ENCODE measurements at places on chromosomes 7 and 10. TPM values are rescaled to one million over a fixed set of nuclear protein-coding genes. Genes with fewer than 3 reads are reported as not detected.

The EPO gene
- total RNA-seq = not detected

DNA sequence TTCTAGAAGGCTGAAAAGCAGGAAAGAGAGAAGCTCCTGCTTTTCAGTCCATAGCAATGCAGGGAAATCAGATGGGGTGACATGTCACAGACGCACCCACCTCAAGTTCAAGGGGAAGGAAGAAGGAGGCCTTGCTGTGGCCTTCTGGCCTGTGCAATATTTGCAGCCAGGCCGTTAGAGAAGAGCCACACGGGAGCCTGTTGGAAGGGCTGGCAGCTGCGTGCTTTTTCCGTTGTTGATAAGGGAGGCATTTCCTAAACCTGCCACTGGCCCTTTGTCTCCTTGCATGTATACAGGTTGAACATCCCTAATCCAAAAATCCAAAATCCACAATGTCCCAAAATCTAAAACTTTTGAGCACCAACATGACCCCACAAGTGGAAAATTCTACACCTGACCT, 492.5 kb upstream of the ZMIZ1 start:
- no peak for DNase-seq
- peaks cover 13% of the 10 kb centered on the region for H3K27me3 ChIP-seq
- H3K4me1 ChIP-seq = no peaks in the 10 kb centered on the region
- no peaks in the 10 kb centered on the region for H3K36me3 ChIP-seq

DNA sequence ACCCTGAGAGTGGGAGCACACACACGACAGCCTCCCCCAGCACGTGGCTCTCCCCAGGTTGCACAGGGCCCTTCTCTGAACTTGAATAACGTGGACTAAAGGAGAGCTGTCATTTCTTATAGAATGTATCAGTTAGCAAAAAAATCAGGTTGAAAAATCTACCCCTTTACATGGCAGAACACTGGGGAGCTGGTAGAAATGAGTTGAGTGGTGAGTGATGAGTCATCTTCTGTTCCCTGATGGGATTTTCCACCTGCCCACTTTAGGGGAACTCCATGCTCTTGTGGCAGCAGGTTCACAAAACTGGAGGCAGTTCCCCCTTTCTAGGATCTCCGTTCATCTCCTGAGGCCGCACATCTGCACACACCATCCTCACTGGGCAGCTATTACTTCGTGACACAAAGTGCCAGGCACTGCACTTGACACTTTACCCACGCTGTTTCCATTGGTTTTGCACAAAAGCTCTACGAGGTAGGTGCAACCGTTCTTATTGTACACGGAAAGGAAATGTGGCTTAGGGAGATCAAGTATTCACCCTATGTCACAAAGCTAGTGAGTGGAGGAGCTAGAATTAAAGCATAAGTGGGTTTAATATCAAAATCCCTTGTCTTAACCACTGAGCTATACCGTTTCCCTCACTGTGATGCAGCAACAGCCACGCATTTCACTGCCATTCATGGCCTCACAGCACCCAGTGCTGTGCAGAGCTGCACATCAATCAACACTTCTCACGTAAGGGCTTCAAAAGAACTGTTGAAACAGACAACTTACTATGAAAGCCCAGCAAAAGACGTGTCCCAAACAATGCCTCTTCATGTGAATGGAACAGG, 80.2 kb downstream of the RNF216 start:
- H3K27me3 ChIP-seq = no peaks in the 10 kb centered on the region
- peaks cover 21% of the 10 kb centered on the region for H3K4me1 ChIP-seq
- H3K4me3 ChIP-seq = no peak overlapping the region
- H3K36me3 ChIP-seq = peaks cover 35% of the 10 kb centered on the region

DNA sequence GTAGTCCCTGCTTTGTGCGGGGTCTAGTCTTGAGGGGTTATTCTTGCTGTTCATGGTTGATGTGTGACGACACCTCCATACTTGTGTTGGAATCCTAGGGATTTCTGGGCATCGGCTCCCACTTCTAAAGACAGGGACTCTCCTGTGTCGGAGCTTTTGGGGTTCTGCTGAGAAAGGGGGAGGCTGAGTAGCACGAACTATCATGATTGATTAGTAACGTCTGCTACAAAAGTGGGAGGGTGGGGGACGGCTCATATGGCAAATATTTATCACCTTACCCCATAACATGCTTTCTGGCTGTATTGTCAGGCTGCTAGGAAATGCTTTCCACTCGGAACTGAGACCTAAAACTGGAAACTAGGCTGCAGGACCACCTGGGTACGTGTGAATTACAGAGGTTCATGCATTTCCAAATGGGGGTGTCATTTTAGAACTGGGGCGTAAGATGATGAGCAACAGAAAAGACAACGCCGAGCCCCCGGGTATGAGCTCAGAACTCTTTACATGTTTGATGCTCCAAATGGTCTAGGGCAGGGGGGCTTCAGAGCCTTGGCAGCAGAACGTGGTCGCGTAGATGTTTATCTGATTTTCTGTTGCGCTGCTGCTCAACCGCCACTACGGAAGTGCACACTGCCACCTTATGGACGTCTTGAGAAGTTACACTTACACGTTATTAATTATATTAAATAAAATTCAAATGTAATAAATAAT, 15.1 kb upstream of the NME8 start:
- no peak overlapping the region for H3K27ac ChIP-seq
- H3K27me3 ChIP-seq = no peaks in the 10 kb centered on the region
- no peaks in the 10 kb centered on the region for H3K36me3 ChIP-seq
- DNase-seq = peak; percentile 55

- no peaks in the 10 kb centered on the region for H3K27me3 ChIP-seq
- H3K4me3 ChIP-seq = no peak overlapping the region
- no peaks in the 10 kb centered on the region for H3K36me3 ChIP-seq
Measured at GRCh38 chr10:132110111-132110521, 44.4 kb downstream of the JAKMIP3 start.

DNA sequence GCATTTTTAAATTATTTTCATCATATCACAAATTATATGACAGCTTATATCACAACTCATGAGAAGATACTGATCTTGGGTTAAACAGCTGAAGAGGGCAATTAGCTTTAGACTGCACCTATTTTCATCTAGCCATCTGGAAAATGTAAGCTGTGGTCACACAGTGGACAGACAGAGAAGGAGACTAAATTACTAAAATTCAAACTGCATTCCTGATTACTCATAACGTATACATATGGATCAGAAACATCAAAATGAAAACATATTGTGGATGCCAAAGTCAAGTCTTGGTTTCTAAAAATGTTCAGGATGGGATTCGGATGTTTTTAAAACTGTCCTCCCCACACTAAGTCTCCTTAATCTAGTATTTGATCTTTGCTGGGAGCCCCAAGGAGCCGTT, 6.6 kb downstream of the BBIP1 start:
- H3K27me3 ChIP-seq = no peaks in the 10 kb centered on the region
- no peaks in the 10 kb centered on the region for H3K36me3 ChIP-seq
- H3K4me3 ChIP-seq = no peak overlapping the region
- peak; percentile 58 for DNase-seq
- peak overlapping the region; percentile 48 for H3K27ac ChIP-seq
- H3K4me1 ChIP-seq = peaks cover 34% of the 10 kb centered on the region

DNA sequence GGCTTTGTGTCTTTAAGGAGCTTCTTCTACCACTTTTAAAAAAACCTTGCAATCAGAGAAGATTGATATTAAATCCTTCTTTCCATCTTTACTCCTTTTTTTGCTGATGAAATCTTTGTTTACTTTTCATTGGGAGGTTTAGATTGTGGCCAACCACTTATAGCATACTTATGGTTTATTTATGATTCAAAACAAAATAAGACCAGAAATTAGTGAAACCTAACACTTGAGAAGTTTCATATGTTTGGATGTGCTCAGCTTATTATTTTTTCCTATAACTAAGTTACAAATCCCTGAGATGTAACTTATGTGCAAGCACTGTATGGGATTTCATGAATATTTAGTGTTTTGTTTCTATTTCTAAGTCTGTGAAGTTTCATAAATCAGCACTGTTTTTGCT, 13.5 kb upstream of the PRPS1L1 start:
- H3K4me3 ChIP-seq = no peak overlapping the region
- no peak for DNase-seq
- H3K27me3 ChIP-seq = no peaks in the 10 kb centered on the region
- peaks cover 8% of the 10 kb centered on the region for H3K4me1 ChIP-seq
- H3K36me3 ChIP-seq = no peaks in the 10 kb centered on the region

The PTN gene
- total RNA-seq = 33.3 TPM

- H3K36me3 ChIP-seq = no peaks in the 10 kb centered on the region
- peak overlapping the region; percentile 69 for H3K27ac ChIP-seq
- peaks cover 17% of the 10 kb centered on the region for H3K4me1 ChIP-seq
Measured at GRCh38 chr10:31897506-31897905, 31.1 kb downstream of the ARHGAP12 start.

- H3K4me1 ChIP-seq = no peaks in the 10 kb centered on the region
- DNase-seq = no peak
- H3K4me3 ChIP-seq = no peak overlapping the region
Measured at GRCh38 chr10:28020080-28020860, 21.4 kb upstream of the ODAD2 start.

- no peaks in the 10 kb centered on the region for H3K36me3 ChIP-seq
- H3K4me3 ChIP-seq = no peak overlapping the region
- no peak for DNase-seq
- no peaks in the 10 kb centered on the region for H3K4me1 ChIP-seq
- no peaks in the 10 kb centered on the region for H3K27me3 ChIP-seq
Measured at GRCh38 chr7:47104206-47104549, 477.7 kb downstream of the TNS3 start.

GRCh38 chr7:95688931-95689495, 83.3 kb upstream of the DYNC1I1 start:
- no peaks in the 10 kb centered on the region for H3K27me3 ChIP-seq
- H3K4me1 ChIP-seq = no peaks in the 10 kb centered on the region
- no peak overlapping the region for H3K4me3 ChIP-seq
- no peak for DNase-seq
- H3K27ac ChIP-seq = no peak overlapping the region

DNA sequence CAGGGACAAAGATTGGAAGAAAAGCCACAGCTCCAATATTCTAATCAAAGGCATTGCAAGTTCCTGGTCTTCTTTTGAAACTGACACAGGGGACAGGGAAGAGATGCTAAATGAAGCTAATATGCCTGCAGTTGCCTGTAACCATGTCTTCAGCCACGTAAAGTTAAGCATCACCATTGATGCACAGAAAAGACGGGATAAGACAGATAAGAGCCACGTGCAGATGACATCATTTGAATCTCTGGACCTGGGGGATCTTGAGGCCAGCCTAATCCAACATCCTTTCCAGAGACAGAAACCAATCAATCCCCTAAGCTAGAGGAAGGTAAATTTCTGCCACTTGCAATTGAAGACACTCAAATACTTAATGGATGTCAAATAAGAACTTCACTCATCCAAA, 93.4 kb downstream of the PIP4K2A start:
- H3K4me3 ChIP-seq = no peak overlapping the region
- DNase-seq = no peak
- no peaks in the 10 kb centered on the region for H3K27me3 ChIP-seq
- H3K27ac ChIP-seq = peak overlapping the region; percentile 88

The PLXNA4 gene
- total RNA-seq = 4.3 TPM

The DGKB gene
- 0.88 TPM for total RNA-seq

GRCh38 chr7:22762866-22763265, 35.9 kb downstream of the IL6 start:
- H3K27me3 ChIP-seq = no peaks in the 10 kb centered on the region
- no peaks in the 10 kb centered on the region for H3K36me3 ChIP-seq
- H3K4me1 ChIP-seq = no peaks in the 10 kb centered on the region

DNA sequence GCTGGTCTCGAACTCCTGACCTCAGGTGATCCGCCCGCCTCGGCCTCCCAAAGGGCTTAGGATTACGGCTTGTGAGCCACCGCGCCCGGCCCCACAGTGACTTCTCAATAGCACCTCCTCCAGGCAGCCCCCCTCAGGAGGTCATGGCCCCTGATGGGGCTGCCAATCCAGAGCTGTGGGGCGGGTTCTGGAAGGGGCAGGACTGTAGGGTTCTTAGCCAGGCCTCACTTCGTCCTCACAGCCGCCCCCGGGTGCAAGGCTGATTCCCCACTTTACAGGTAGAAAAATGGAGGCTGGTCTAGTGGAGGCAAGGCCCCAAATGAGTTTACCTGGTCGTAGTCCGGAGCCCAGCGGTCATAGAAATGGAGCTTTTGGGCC, 638 bp downstream of the METTL27 start:
- DNase-seq = peak; percentile 87
- H3K27me3 ChIP-seq = no peaks in the 10 kb centered on the region
- no peaks in the 10 kb centered on the region for H3K36me3 ChIP-seq
- peaks cover 15% of the 10 kb centered on the region for H3K4me1 ChIP-seq
- peak overlapping the region; percentile 82 for H3K4me3 ChIP-seq
- H3K27ac ChIP-seq = peak overlapping the region; percentile 66

GRCh38 chr10:126569513-126570244, 100.8 kb downstream of the C10orf90 start:
- peaks cover 27% of the 10 kb centered on the region for H3K4me1 ChIP-seq
- no peaks in the 10 kb centered on the region for H3K27me3 ChIP-seq
- peak overlapping the region; percentile 54 for H3K4me3 ChIP-seq
- H3K27ac ChIP-seq = peak overlapping the region; percentile 95
- H3K36me3 ChIP-seq = no peaks in the 10 kb centered on the region

- peaks cover 30% of the 10 kb centered on the region for H3K4me1 ChIP-seq
- DNase-seq = peak; percentile 90
- H3K27me3 ChIP-seq = no peaks in the 10 kb centered on the region
- H3K36me3 ChIP-seq = no peaks in the 10 kb centered on the region
Measured at GRCh38 chr10:110006358-110007160, 1.2 kb upstream of the ADD3 start.

DNA sequence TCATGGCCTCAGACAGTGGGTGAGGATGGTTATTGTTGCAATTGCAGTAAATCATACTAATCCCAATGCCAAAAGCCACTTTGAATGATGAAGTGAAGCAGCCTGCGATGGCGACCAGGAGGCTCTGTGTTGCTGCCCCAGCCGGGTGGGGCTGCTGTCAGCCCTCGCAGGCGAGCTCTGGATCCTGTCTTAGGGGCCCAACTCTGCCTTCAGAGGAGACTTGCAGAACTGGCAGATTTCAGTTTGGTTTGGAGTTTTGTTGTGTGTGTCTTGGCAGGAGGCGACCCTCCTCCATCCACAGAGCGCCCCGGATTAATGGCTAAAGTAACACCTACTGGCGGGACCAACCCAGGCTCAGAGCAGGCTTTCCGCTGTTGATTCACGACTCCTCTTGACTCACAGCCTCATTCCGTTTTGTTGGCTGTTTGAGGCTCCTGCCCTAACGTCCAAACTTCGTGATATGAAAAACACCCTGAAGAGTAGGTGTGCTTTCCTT, 67.9 kb upstream of the BMPER start:
- no peak overlapping the region for H3K4me3 ChIP-seq
- H3K27ac ChIP-seq = no peak overlapping the region
- peaks cover 14% of the 10 kb centered on the region for H3K4me1 ChIP-seq
- no peaks in the 10 kb centered on the region for H3K36me3 ChIP-seq
- no peaks in the 10 kb centered on the region for H3K27me3 ChIP-seq

DNA sequence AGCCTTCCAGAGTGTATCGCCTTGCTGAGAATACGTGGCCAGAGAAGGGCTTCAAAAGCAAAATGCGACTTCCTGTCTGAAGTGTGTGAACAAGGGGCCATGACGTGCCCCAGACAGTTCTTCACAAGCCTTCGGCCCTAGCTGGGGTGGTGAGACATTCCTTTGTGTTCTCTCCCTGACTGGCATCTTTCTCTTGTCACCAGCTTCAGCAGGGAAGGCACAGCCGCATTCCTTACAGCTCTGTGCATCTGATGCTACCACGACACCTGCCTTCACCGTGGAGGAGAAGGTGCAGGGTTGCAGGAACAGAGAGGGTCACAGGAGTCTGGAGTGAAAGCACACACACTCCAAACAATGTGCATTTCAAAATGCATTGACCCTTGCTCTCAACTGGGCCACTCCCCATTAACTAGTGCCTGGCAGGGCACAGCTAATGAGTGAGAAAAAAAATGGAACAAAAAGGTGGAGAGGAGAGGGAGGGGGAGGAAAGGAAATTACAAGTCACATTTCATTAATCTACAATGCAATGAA, 93.4 kb downstream of the GPR26 start:
- no peaks in the 10 kb centered on the region for H3K27me3 ChIP-seq
- DNase-seq = no peak
- no peaks in the 10 kb centered on the region for H3K4me1 ChIP-seq
- no peaks in the 10 kb centered on the region for H3K36me3 ChIP-seq
- no peak overlapping the region for H3K27ac ChIP-seq
- no peak overlapping the region for H3K4me3 ChIP-seq
